ENCODE measurements at places on chromosomes 6 and 20. TPM values are rescaled to one million over a fixed set of nuclear protein-coding genes. Genes with fewer than 3 reads are reported as not detected.

VNN1 gene
- total RNA-seq = 0.71 TPM

CLPSL2 gene
- total RNA-seq = not detected

MMP24 gene
- total RNA-seq = 14.2 TPM

CENPW gene
- 37.8 TPM for total RNA-seq

CLVS2 gene
- not detected for total RNA-seq

- no peak for DNase-seq
Measured at GRCh38 chr6:811191-811590, 118.3 kb upstream of the EXOC2 start.

- DNase-seq = no peak
Measured at GRCh38 chr6:139659196-139659595, 284.7 kb upstream of the CITED2 start.

DNA sequence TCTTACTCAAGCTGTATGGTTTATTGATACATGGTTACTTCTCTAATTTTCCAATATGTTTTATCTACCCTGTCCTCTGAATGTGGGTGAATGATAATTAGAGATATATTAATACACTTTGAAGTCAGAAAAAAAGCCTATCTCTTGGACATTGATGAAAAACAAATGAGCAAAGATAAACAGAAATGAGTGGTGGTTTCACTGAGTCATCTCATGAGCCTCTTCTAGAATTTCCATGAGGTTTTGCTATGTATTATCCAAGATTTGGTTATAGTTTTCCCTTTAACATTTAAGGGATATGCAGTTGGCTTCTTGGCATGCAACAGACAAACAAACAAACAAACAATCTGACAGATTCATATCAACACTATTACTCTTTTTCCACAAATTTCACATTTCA lies 586.8 kb downstream of the RFPL4B start:
- no peak for DNase-seq

Data from A172 (cell line).